ENCODE measurements at places on chromosomes 5 and 9.

DNA sequence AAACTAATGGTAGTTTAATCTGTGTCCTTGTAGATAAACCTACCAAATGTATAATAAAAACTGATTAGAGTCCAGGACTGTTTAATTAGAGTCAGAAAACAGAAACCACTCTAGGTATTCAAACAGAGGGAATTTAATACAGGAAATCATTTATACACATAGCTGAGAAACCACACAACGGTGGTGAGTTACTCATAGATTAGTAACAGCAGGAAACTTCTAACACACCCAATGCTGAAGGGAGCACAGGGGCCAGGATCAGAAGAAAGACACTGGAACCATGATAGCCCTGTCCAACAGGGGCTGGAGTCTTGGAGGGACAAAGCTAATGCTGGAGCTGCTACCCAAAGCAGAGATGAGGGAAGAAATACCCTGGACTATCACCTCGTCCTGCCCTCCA, 321.0 kb downstream of the ACTL7B start:
- no peak for DNase-seq

DNA sequence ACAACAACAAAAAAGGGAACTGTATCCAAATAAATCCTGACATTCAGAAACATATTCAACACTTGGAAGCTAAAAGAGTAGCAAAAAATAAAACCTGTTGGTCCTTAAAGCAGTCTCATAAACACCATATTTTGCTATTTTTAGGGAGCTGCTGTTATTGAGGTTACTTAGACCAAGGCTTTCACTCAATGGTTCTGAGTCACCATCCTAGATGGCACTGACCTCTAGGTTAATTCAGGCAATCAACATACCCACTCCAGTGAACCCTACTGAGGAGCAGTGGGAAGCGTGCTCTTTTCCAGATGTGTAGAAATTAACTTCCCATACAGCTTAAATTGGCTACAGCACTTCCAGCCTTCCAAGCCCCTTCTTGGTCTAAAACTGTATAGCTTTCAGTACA, 5.2 kb downstream of the GNAQ start:
- no peak for DNase-seq

DNA sequence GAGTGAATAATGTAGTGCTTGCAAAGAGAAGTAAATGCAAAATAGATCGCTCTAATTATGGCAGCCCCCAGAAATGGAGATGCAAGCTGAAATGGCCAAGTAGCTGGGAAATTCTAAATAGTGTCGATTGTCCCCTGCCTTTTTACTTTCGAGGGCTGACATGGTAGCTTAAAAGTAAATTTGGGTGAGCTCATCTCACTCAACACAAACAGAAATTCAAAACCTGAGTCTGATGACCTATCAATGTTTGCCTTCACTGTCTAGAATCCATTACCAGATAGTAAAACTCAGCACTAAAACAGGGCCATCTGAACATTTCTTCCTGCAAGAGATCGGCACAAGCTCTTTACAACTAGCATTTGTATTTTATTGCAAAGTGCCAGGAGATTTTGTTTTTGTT, 7.0 kb upstream of the LHX2 start:
- no peak for DNase-seq

DNA sequence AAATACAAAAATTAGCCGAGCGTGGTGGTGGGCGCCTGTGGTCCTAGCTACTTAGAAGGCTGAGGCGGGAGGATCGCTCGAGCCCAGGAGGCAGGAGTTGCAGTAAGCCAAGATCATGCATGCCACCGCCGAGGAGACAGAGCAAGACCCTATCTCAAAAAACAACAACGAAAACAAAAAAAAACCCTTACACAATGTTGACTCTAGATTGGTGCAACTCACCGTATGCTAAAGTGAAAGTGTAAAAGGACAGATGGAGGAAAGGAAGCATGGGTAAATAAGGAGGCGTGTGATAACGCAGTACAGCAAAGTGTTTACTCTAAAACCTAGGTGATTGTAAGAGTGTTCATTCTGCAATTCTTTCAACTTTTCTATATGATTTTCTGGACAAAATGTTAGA, 15.9 kb upstream of the RUFY1 start:
- no peak for DNase-seq

DNA sequence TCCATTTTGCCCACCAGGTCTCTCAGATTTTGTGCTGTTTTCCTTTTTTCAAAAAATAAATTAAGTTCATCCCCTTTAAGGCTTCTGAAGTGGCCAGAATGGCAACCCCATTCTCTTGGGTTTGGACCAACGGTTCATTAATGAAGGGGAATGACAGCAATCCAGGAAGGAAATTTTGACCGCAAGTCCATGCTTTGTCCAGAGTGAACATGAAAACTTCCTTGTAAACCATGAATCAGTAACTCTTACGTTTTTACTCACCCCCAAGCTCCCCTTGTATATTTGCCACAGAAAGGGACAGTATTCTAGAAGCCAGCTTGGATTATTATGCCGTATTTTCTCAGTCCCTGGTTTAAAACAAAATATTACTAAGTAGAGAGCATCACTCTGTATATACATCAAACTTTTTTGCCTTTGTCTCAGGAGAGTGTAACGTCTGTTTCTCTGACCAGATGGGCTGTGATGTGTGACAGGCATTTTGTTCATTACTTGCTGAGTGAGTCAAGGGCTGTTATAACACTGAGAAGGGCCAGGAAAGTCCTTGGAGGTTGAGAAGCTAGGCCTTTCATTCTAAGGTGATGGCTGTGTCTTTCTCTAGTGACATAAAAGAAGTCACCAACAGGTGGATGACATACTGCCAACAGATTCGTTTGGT, 148.2 kb downstream of the SMARCA2 start:
- no peak for DNase-seq

DNA sequence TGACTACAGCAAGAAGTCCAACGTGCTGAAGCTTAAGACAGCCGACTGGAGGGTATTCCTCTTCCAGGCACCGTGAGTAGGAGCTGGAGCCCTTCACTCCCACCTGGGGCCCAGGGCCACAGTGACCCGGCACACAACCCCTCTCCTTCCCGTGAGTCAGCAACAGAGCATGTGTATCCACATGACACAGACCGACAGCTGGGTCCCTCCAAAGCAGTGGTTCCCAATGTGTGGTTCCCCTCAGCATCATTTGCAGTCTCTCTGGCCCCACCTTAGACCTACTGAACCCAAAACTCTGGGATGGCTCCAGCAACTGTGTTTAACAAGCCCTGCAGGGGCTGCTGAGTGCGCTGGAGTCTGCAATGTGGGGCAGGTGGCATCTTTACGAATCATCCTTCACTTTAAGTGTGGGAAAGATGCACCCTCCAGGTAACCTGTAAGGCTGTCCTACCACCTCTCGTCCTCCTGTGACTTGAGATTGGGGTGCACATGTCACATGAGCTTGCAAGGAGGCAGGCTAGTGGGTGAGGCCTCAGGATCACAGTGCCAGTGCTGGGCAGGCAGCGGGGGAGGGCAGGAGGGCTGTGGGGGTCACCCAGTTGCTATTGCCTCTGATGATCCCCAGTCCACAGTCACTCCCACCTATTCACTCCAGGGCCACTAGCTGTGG, 42.2 kb downstream of the PSD2 start:
- no peak for DNase-seq

DNA sequence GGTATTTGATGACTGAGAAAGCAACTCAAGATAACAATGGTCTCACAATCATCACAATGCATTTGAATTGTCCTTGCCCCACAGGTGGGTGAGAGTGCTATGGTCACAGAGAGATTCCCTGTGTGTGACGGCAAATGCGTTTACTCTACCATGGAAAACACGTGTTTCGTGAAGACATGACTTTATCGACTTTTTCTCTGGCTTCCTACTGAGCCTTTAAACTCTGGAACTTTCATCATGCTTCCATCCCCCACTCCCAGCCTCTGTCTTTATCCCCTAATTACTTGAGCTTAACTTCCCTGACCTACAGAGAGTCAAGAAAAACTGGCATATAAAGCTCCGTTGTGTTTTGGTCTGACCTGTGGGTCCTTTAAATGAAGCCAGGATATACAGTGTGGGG, 414.1 kb upstream of the CLINT1 start:
- no peak for DNase-seq

- no peak for DNase-seq
These were observed 66.1 kb downstream of the RPS23 start for GRCh38 chr5:82211855-82212572.

GRCh38 chr9:99451112-99451606, 229.1 kb downstream of the SEC61B start:
- DNase-seq: peak; percentile 34

GRCh38 chr5:126031989-126032716, 391.1 kb upstream of the GRAMD2B start:
- no peak for DNase-seq

- DNase-seq: no peak
These were observed 3.8 kb downstream of the CAMLG start for GRCh38 chr5:134742134-134742533.

GRCh38 chr9:128719919-128720605, 3.9 kb downstream of the ZDHHC12 start:
- DNase-seq: no peak

- no peak for DNase-seq
These were observed 2064.1 kb downstream of the MAT2B start for GRCh38 chr5:165569551-165569950.

DNA sequence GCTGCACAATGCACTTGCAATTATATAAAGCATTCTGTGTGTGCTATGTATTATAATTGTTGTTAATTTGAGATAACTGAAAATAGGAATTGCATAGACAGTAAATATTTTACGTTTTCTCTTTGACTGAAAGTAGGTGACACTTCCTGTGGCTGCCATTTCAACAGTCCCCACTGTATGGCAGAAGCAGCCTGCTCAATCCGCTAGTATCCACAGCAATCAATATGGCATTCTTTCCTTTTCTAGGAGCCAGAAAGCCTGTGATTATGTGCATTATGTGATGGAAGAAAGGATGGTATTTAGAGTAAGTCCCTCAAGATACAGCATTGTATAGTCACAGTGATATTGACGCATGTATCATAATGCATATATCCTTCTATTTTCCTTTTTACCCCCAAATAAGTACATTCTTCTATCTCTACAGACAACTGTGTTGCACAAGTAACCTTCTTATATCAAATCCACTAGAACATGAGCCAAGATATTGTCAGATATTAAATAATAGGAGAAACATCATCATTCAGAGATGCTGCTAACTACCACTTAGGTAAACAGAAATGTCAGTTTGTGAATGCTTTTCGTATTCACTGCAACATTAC, 59.7 kb downstream of the CARTPT start:
- peak; percentile 22 for DNase-seq

- peak; percentile 97 for DNase-seq
These were observed 10.3 kb upstream of the PCDHB1 start for GRCh38 chr5:141040771-141041426.

GRCh38 chr5:148899993-148900392, 73.6 kb downstream of the ADRB2 start:
- no peak for DNase-seq

GRCh38 chr5:59407967-59408366, 485.6 kb downstream of the PDE4D start:
- no peak for DNase-seq

GRCh38 chr5:82862711-82863110, 214.5 kb downstream of the TMEM167A start:
- no peak for DNase-seq

- DNase-seq: no peak
These were observed 133.1 kb downstream of the RORB start for GRCh38 chr9:74630228-74630627.

DNA sequence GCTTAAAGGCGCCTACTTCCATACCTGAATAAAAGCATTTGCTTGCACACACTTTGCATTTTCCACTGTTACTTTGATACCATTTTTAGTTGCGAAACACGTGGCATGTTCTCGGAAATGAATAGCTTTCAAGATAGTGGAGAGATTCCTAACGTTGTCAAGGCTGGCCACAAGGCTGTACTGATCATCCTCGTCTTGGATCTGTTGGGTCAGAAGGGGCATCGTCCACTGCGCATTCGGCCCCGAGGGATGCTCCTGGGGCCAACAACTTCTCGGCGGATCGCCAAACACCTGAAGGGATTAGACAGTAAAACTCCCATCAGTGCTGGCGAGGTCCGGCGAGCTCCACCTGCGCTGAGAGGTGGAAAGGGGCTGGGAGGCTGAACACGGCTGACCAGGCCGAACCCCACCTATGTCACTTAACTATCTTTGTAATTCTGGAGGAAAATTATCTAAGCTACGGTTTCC, 599 bp downstream of the RAD1 start:
- DNase-seq: no peak

DNA sequence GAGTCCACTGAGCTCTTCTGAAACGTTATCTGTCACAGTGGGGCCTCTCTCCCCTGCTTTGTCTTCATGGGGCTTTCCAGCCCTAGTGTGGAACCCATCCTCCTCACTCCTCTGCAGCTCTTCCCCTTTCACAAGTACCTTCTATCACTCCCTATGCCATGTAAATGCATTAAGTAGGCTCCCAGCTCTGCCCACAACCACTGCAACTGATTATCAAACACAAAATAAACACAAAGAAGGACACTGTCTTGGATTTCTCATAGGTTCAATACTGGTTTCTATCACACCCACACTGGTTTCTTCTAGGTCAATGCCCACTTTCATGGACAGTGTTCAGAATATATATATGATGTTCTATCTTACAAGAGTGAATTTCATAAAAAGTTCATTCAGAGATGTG, 139.4 kb downstream of the GNAQ start:
- DNase-seq: no peak

DNA sequence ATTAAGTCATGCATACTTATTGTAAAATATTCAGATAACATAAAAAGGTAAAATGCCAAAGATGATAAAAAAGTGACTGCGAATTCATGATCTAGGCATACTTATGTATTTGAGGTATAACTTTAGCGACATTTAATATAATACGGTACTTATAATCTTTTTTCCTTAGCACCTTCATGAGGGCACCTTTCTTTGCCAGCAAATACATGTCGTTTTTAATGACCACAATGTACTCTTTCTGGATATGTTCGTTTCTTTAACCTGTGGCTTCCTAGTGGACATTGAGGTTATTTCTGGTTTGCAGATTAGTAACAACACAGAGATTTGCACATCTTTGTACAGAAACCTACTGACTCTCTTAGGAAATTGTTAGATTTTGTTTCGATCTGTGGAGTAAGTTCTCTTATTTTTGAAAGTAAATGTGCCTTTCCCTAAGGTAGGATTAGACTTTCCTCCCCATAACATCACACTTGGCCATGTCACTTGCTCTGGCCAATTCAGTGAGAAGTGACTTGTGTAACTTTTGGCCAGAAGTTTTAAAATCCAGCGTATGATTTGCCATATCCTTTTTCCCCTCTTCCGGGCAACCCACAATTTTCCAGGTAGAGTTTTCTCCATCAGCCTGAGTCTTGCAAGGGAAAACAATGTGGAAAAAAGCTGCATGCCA, 24.4 kb downstream of the ANKRD33B start:
- no peak for DNase-seq

- no peak for DNase-seq
These were observed 148.7 kb downstream of the MLLT3 start for GRCh38 chr9:20473515-20474013.

- no peak for DNase-seq
These were observed 44.7 kb downstream of the GGTA1 start for GRCh38 chr9:121454972-121455371.

DNA sequence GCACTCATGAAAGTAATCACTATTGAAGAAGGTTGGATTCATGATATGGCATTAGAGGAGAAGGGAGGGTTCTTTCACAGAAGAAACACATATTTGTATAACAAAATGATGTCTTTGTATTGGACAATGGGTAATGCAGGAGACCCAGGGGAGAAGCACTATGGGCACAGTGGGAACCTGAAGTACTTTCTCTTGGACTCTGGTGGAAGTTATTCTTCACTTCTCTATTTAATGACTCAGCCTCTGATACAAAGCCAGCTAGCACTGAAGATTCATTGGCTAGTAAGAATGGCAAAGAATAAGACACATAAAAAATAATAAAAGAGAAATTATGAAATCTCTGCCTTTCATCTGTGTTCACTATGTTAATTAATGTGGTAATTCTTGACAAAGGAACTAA, 149.9 kb upstream of the PRR16 start:
- DNase-seq: no peak
